ENCODE measurements at places on chromosomes 12 and 14. TPM values are rescaled to one million over a fixed set of nuclear protein-coding genes. Genes with fewer than 3 reads are reported as not detected.

Gene SMARCC2
- total RNA-seq, result 33.4 TPM

Gene RNF212B
- total RNA-seq, result not detected

Gene TCL1B
- not detected for total RNA-seq

Gene GLS2
- not detected for total RNA-seq

Gene LRIG3
- 51.8 TPM for total RNA-seq

Gene OTUB2
- 0.81 TPM for total RNA-seq

Gene PRMT5
- 43.9 TPM for total RNA-seq

- no peak for DNase-seq
- H3K36me3 ChIP-seq, result no peaks in the 10 kb centered on the region
- no peak overlapping the region for H3K4me3 ChIP-seq
- H3K4me1 ChIP-seq, result no peaks in the 10 kb centered on the region
- no peak overlapping the region for H3K27ac ChIP-seq
Measured at GRCh38 chr14:23228812-23229211, 8.9 kb upstream of the RNF212B start.

- H3K36me3 ChIP-seq, result no peaks in the 10 kb centered on the region
- DNase-seq, result no peak
- no peak overlapping the region for H3K4me3 ChIP-seq
- H3K4me1 ChIP-seq, result no peaks in the 10 kb centered on the region
- H3K27ac ChIP-seq, result no peak overlapping the region
- H3K27me3 ChIP-seq, result no peaks in the 10 kb centered on the region
Measured at GRCh38 chr14:40365305-40365704, 933.1 kb upstream of the FBXO33 start.

DNA sequence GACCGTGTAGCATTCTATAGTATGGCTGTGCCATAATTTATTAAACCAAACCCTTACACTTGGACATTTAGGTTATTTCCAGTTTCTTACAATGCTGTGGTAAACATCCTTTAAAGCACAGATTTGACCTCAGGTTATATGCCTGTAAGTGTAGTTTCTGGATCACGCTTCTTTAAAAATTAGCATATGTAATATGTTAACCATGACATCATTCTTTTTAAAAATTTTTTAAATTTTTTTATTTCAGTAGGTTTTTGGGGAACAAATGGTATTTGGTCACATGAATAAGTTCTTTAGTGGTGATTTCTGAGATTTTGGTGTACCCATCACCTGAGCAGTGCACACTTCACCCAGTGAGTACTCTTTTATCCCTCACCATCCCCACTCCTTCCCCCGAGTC lies 18.3 kb downstream of the SAMD4A start:
- H3K4me3 ChIP-seq, result no peak overlapping the region
- peaks cover 39% of the 10 kb centered on the region for H3K36me3 ChIP-seq
- H3K27ac ChIP-seq, result no peak overlapping the region

GRCh38 chr14:50070840-50071548 lies 45.4 kb downstream of the VCPKMT start:
- DNase-seq, result no peak
- no peaks in the 10 kb centered on the region for H3K27me3 ChIP-seq
- no peaks in the 10 kb centered on the region for H3K36me3 ChIP-seq
- H3K4me3 ChIP-seq, result no peak overlapping the region
- peaks cover 15% of the 10 kb centered on the region for H3K4me1 ChIP-seq

DNA sequence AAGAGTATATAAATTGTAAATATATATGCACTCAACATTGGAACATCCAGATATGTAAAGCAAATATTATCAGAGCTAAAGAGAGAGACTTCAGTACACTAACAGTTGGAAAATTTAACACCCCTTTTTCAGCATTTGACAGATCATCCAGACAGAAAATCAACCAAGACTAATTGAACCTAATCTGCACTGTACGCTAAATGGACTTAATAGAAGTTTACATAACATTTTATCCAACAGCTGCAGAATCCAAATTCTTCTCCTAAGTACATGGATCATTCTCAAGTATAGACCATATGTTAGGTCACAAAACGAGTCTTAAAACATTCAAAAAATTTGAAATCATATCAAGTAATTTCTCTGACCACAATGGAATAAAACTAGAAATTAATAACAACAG lies 229.1 kb upstream of the CLEC14A start:
- no peak for DNase-seq
- no peaks in the 10 kb centered on the region for H3K36me3 ChIP-seq
- H3K4me1 ChIP-seq, result no peaks in the 10 kb centered on the region
- H3K4me3 ChIP-seq, result no peak overlapping the region

DNA sequence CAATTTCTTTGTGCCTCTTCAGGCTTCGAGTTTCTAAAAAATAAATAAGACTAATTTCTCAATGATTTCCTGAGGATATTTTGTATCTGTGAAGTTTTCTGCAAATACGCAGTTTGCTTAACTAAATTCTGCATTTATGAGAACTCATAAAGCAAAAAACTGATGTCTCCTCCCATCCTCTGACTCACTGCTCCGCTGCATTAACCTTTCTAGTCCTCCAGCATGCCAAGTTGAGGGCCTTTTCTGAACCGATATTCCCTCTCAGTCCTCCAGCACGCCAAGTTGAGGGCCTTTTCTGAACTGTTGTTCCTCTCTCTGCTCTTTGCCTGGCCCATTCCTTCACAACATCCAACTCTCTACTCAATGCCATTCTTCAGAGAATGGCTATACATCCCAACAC lies 3.2 kb downstream of the IPO8 start:
- peaks cover 24% of the 10 kb centered on the region for H3K4me1 ChIP-seq
- H3K36me3 ChIP-seq, result peaks cover 4% of the 10 kb centered on the region
- no peak overlapping the region for H3K4me3 ChIP-seq
- H3K27me3 ChIP-seq, result no peaks in the 10 kb centered on the region

GRCh38 chr12:69284131-69284530 lies 44.8 kb downstream of the CPSF6 start:
- H3K36me3 ChIP-seq, result no peaks in the 10 kb centered on the region
- peaks cover 15% of the 10 kb centered on the region for H3K27me3 ChIP-seq
- DNase-seq, result peak; percentile 51
- H3K4me1 ChIP-seq, result 0 out of 2 replicates have a peak, but pooled peaks cover 4% of the 10 kb centered on the region

DNA sequence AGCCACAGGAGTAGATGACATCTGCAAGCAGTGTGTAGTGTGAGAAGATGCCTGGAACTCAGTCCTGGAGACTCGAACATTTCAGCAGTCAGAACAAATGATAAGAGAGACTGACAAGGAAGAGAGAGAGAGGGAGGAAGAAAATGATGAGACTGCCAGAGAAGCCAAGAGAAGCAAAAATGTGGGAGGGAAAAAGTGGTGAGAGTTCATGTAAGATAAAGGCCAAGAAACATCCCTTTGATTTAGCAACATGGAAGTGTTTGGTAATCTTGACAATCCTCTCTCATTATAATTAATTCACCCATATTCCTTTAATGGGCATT lies 42.6 kb downstream of the LIMA1 start:
- no peak overlapping the region for H3K27ac ChIP-seq
- no peaks in the 10 kb centered on the region for H3K36me3 ChIP-seq
- H3K4me1 ChIP-seq, result peaks cover 35% of the 10 kb centered on the region
- H3K27me3 ChIP-seq, result no peaks in the 10 kb centered on the region
- no peak overlapping the region for H3K4me3 ChIP-seq
- DNase-seq, result no peak

- no peak overlapping the region for H3K4me3 ChIP-seq
- H3K27ac ChIP-seq, result no peak overlapping the region
- no peaks in the 10 kb centered on the region for H3K27me3 ChIP-seq
- no peaks in the 10 kb centered on the region for H3K36me3 ChIP-seq
- no peaks in the 10 kb centered on the region for H3K4me1 ChIP-seq
Measured at GRCh38 chr14:95564060-95564459, 29.2 kb downstream of the GLRX5 start.

- H3K4me1 ChIP-seq, result peaks cover 27% of the 10 kb centered on the region
- no peak overlapping the region for H3K4me3 ChIP-seq
- H3K27ac ChIP-seq, result no peak overlapping the region
- DNase-seq, result no peak
Measured at GRCh38 chr12:12214635-12215131, 52.2 kb downstream of the LRP6 start.

Data from SJSA1 (cell line).